T47D (cell line): ENCODE measurements at places on chromosomes 6 and 20.

DNA sequence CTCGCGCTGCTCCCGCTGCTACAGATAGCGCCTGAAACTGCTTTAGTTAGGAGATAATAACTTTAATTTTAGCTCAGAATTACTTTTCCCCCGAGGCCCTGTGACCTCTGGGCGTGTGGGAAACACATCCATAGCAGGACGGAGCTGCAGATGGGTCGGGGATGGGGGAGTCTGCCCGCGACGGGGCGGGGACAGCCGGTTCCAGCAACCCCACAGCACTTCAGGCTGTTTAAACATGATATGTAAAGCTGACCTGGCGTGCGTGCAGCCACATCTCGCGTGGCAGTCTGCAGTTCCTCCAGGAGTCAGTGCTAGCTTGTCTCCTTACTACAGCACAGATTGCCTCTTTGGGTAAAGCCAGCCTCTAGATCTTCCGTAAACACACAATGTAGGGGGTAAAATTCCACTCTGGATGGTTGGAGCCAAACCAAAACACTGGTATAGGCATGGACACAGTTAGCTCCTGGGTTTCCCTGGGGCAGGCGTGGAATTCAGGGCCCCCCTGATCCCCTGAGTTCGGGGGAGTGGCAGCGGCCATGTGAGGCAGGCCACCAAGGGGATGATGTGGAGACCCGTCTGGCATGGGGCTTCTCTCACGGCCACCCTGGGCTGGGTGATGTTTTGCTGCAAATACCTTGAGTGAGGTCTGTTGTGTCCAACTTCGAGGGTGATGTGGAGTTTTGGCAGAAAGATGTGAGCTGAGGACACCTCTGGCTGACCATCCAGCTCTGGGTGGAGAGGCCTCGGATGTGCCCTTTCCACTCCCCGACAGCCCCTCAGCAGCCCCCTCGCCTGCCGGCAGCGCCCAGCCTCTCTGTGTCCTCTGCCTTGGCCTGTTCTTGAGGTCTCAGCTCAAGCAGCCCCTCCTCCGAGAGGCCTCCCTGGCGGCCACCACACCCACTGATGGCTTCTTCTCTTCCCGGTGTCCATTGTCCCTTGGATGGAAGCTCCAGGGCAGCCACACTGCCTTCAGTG, 214.5 kb downstream of the TAF4 start:
- no peak for DNase-seq

DNA sequence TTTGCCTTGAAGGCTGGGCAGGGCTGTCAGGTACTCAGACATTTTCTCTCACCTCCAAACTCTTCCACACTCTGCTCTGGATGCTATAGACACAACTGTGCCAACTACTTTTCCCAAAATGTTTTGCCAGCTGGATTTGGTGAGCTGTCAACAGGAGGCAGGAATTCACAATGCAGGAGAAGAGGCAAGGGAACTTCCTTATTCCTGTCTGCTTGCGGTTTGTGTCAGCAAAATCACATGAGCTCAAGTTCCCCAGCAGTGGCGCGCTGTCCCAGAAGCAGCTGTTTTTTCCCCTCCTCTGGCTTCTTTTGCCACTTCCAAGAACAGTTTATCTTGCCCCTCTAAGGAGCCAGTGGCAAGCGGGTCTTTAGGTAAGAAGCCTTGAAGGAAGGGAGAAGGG, 608.2 kb downstream of the PRKN start:
- DNase-seq = no peak

- DNase-seq = no peak
Observed at GRCh38 chr6:108638993-108639392, 78.3 kb downstream of the FOXO3 start.

DNA sequence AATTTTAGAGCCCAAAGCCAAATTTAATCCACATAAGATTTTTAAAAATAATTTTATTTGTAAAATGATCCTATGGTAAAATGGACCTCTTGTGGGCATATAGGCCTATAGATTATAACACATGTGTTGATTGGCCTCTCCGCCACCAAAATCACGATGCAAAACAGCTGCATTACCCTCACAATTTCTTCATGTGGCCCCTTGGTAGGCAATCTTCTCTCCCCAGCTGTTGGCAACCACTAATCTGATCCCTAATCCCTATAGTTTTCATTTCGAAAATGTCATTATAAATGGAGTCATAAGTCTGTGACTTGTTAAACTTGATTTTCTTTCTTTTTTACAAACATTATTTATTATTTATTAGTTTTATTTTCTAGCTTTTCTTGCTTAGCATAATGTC, 263.9 kb upstream of the SULF2 start:
- DNase-seq = no peak

GRCh38 chr6:107292715-107293271, 166.6 kb downstream of the PDSS2 start:
- no peak for DNase-seq
